ENCODE measurements at places on chromosomes 7 and 10.

DNA sequence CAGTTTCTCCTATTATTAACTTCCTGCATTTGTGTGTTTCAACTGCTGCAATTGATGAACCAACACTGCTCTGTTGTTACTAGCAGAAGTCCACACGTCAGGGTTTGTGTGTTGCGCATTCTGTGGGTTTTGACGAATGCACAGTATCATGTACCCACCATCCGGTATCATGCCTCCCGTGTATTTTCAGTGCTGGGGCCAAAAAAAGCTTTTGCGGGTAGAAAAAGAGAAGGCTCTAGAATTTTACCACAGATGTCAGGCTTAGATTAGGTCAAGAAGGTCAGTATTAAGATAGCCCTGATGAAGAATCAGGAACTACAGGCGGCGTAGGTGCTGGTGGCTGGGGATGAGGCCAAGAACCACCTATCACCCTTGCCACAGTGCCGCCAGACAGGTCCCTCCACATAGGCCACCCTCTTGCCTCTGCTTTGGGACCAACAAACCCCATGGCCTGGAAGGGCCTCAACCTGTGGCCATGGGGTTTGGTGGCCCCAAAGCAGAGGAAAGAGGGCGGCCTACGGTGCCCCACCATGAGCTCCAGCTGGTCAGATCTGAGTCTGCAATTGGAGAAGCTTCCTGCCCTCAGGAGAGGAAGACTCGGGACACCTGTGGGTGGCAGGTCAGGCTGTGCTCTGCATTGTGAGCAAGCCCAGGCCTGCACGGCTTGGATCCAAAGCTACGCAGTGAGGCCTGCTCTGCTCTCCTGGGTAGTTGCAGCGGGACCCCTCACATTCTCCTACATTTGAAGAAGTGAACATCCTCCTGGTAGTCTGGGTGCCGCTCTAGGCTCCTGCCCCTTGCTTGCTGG, 71.9 kb downstream of the MKI67 start:
- no peak for ATAC-seq

DNA sequence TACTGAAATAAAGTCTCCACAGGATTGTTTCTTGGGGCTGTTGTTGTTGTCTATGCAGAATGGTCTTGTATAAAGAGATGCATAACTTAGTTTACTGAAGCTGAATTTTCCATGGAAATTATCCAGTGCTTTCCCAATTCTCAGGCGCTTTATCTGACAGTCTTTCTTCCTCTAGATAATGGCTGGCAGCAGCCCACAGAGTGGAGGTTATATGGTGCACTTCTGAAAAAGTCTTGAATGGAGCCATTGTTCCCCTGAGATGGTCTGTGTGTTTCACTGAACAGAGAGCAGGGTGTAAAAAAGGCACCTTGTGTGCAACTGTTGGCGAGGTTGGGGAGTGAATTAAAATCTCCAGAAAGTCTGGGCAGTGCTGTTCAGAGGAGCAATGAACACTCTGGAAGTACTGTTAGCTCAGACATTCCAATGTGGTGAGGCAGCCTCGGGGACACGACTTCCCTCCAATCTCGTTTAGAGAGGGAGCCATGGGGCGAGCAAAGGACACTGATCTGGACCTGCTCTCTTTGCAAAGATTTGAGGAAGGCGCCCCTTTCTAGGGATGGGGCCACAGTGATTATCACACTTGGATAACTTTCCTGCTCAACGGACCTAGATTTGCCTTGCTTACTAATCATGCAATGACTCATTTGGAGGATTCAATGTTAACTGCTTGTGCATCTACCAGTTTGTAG, 2.0 kb upstream of the PLCE1 start:
- ATAC-seq: peak; percentile 35

- ATAC-seq: peak; percentile 96
Measured at GRCh38 chr7:134891262-134891695, 95.0 kb upstream of the AGBL3 start.

GRCh38 chr7:45140827-45141226, 16.8 kb upstream of the RAMP3 start:
- ATAC-seq: no peak

DNA sequence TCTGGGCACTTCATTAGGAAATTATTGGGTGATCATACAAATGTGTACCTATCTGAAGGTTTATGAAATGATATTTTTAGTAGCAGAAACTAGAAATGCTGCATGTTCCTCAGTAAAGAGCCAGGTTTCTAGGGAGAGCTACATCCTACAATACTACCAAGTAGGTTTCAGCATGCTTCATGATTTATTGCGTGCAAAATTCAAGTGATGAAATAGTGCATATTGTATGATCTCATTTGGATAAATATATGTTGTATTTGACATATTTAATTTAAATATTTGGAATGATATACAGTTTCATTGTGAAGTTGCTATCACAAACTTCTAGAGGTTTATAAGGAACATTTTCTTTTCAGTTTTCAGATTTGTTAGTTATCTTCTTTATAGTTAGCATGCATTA, 90.5 kb upstream of the GDF10 start:
- no peak for ATAC-seq

DNA sequence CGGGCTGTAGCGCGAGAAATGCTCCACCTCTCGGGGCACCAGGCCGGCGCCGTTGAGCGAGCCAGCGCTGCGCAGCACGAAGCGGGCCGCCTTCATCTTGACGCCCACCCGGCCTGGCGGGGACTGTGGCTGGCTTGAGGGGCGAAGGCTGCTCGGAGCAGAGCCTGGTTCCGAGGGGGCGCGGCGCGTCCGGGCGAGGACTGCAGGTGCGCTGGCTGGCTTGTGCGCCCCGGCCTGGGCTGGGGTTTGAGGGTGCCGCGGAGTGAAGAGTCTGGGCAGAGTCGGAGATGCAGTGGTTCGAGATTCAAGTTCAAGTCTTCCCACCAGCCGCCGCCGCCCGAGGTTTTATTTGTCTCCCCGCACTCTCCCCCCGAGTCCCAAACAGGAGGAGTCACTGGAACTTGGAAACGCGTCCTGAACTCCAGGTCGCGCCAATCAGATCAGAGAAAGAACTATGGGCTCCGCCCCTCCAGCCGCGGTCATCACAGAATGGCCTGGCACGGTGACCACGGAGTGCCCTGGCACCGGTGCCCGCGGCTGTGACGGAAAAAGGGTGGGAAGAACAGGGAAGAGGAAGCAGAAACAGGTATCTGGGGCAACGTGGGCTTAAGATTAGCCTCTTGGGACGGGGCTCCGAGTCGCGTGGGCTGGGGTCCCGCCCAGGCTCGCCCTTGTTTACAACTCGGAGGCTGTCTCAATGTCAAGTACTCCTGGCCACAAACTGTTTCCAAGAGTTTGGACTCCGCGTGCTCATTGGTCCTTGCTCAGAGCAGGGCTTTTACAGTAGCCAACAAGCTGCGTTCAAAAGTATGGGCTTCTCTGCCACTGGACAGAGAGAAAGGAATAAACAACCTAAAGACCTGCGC, at the start of gene PDK4:
PDK4 (minus strand) TSS at position 319 of the 866 bp plus-strand sequence; CDS start at position 96, 223 bp downstream.
- peak; percentile 90 for ATAC-seq

DNA sequence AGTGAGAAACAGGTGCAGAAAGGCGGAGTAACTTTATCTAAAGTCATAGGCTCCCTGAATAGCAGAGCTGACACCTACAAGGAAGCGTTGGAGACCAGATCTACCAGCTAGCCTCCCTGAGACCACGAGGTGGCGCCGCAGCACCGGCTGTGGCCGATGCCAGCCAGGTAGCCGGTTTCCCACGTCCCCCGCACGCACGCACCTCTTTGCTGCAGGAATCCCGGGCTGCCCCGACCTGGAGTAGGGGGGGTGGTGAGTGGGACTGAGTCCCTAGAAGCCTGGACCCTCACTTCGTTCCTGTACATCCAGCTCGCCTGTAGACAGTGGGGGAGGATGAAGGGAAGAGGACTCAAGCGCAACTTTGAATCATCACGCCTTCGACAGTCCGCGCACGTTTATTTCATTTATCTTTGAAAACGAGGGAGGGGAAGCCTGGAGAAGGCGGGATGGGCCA, 3.7 kb downstream of the ELOVL3 start:
- peak; percentile 49 for ATAC-seq

- no peak for ATAC-seq
Measured at GRCh38 chr7:44375926-44376342, 50.5 kb upstream of the CAMK2B start.

- ATAC-seq: no peak
Measured at GRCh38 chr7:67019562-67020390, 23.1 kb downstream of the TYW1 start.

DNA sequence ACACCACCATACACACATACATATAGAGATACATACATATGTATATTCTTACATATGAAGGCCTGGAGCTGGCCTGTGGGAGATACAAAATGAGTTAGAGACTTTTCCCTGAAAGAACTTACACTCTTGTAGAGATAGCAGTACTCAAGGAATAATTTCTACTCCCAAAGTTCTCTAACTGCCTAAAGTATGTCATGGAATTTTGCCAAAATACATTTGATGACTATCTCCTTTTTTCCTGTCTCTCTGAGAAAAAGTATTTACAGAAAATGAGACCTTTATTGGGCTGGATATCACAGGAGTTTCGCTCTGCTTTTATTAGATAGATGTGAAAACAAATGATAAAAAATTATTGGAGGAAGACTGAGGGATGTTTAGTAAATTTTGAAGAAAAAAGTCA, 220.1 kb downstream of the POU6F2 start:
- no peak for ATAC-seq

DNA sequence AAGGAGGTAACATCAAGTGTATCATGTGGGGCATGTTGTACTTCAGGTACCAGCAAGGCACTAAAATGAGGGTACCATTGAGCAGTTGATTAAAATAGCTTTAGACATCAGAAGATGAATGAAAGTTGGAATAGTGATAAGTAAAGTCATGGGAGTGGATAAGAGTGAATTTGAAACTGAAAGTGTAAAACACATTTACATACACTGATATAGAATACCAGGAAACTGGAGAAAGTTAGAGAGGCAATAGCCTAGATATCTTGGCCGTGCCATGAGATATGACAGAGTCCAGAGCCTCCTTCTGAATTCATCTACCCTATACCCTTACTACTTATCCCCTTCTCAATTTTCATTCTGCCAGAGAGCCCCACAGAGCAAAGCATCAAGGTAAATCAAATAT, 76.6 kb downstream of the GRM3 start:
- ATAC-seq: no peak

GRCh38 chr10:60169111-60169510, 220.6 kb downstream of the ANK3 start:
- ATAC-seq: no peak

- ATAC-seq: peak; percentile 44
Measured at GRCh38 chr7:76071316-76072242, 23.7 kb downstream of the MDH2 start.

DNA sequence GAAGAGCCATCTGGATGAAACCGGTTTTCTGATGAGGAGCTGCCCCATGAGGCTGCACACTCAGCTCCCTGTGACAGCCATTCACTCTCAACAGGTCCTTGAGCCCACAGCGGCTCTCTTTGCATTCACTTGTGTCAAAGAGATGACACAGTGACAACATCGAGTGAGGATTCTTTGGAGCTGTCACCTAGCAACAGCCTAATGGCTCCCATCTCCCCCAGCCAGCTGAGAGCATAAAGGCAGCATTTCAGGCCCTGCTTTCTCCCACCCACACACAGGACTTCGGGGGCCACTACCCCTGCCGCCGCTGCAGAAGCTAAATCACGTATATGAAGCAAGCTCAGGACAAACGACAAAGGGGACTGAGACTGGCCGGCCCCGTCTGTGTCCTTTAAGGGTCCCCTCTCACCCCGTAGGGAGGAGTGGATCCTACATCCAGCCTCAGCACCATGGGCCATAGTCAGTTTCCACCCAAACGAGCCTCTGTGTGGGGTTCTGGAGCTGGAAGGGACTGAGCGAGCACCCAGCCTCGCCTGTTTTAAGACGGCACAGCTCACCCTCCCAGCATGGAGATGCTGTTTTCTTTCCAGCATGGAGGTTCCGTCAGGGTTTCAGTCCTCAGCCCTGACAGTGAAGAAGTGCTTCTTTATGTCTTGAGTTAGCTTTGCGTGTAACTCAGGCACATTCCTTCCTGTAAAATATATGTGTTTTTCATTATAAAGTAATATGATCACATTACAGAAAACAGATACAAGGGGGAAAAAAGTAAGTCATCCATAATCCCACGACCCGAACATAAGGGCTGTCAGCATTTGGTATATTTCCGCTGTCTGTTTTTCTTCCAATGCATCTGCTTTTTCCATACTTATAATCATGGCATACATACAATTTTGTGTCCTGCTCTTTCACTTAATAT, 4.9 kb downstream of the CPA4 start:
- peak; percentile 91 for ATAC-seq

DNA sequence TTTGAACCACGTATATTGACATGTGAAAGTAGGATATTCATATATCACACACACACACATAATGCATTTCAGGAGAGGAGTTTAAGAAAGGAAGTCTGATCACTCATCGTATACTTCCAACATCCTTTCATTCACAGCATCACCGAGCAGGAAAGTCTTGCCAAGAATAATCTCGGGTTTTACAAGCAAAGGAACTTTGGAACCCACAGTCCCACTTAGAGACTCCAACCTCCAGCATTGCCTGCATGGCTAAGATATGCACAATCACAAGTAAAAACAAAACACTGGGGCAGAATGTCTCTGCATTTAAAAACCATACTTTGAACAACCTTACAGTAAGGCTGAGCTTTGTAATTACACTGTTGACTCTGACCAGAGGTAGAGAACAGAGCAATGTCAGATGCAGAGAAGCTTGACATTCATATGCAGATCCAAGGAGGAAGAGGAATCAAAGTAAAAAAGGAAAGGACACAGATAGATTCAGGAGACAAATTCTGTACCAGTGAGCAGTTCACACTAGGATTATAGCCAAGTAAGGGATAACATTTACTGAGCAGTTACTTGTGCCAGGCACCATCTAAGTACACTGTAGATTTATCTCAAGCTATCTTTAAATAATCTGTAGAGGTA, 14.8 kb downstream of the THSD7A start:
- no peak for ATAC-seq

- no peak for ATAC-seq
Measured at GRCh38 chr7:79615466-79615865, 162.0 kb upstream of the MAGI2 start.

- no peak for ATAC-seq
Measured at GRCh38 chr10:75717126-75717916, 285.9 kb downstream of the LRMDA start.

GRCh38 chr7:42338231-42338915, 101.4 kb upstream of the GLI3 start:
- no peak for ATAC-seq

DNA sequence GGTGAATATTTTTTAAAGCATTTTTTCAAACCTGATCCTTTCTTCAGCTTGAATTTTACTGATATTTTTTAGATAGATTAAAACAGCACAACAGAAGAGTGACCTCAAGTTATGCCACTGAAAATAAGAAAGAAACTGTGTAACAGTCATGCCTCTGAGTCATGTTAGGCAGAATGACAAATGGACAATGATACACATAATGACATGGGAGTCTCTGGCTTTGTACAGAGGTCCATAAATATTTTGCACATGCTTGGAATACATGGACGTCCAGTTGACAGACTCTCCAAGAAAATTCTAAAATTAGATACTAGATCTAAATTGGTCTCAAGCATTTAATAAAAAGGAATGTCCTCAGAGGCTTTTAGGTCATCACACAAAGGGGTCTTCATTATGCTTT, 21.9 kb upstream of the SEMA3A start:
- peak; percentile 99 for ATAC-seq

GRCh38 chr10:32332299-32332750, 14.6 kb downstream of the EPC1 start:
- ATAC-seq: peak; percentile 63

Measured in motor neuron (in vitro differentiated cells).